ENCODE measurements at places on chromosomes 4 and X. TPM values are rescaled to one million over a fixed set of nuclear protein-coding genes. Genes with fewer than 3 reads are reported as not detected.

Gene SSX3
- not detected for total RNA-seq

Gene CSAG2
- total RNA-seq, result not detected

Gene PPP1R2C
- not detected for total RNA-seq

Gene CRMP1
- total RNA-seq, result 15.4 TPM

GRCh38 chr4:152399246-152399645 lies 136.6 kb downstream of the FBXW7 start:
- no peak for DNase-seq

GRCh38 chrX:121254336-121254735 lies 206.9 kb downstream of the GLUD2 start:
- DNase-seq, result no peak

GRCh38 chrX:48694776-48695533 lies 1.6 kb upstream of the SUV39H1 start:
- no peak for DNase-seq

All from kidney epithelial cell (primary cell).